ENCODE measurements at places on chromosomes 12 and 14. TPM values are rescaled to one million over a fixed set of nuclear protein-coding genes. Genes with fewer than 3 reads are reported as not detected.

DNA sequence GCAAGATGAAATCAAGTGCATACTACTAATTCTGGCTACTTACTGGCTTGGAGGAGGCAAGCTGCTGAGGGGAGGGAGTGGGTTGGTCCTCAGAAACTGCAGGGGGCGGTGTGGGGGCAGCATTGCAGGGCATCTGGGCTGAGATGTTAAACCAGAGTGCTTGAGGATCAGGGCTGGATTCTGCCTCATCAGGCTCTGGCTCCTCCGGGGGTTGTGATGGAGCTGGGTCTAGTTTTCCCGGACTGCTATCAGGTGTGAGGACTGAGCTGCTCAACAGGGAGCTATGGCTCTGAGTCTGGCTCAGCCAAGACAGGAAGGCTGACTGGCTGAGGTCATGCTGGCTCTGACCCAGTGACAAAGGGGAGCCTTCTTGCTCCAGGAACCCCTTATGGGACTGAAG lies 28.6 kb downstream of the BAZ2A start:
- DNase-seq: no peak

The KRT6A gene
- not detected for total RNA-seq

The NKX2-1 gene
- not detected for total RNA-seq

GRCh38 chr14:84251411-84252115 lies 1278.4 kb upstream of the FLRT2 start:
- no peak for DNase-seq

The KCNK10 gene
- not detected for total RNA-seq

DNA sequence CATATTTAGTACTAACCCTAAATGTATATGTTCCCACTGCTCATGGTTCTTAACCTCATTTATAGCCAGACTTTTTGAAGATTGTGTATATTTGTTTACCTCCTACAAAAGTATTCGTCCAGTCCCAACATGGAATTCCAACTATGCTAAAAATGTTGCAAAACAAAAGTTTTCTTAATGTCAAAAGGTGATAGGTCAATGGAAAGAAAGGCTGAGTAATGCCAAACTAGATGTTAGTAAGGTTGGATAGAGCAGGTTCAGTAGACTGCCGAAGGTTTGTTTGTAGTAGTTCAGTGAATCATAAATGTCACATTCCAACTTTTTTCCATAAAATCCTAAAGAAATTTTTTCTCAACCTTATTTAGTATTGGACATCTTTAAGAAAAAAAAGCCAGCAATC lies 874.5 kb downstream of the FLRT2 start:
- DNase-seq: peak; percentile 0

DNA sequence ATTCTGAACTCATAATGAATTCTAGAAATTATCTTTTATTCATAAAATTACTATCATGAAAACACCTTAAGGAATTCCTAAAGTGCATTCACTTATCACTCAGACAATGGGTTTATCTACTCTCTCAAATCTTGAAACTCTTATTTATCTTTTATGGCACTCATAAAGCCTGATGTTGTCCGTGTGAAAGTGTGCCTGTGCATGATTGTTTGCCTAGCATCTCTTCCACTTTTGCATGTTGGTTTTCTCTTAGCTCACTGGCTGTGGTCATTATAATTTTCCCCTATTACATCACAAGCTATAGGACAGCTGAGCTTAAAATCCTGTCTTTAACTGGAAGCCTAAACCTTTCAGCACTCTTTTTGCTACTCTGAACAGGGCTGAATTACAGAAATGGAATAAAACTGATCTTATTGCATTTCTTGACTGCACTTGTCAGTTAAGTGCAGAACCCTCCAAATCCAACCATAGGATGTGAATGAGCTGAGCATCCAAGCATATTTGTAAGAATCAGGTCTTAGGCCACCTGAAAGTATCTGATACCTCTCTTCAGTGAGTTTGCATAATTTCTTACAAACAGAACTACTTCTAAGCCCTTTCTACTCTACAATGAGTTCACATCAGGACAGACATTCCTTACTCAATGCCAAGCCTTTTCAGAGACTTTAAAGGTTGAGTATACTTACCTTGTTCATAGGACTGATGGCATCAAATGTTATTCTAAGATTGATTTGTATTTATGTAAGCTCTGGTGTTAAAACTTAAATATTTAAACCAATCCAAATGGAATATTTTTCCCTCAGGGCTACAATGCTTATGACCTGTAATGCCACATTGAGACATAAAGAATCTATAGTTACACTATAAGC lies 221.2 kb upstream of the KITLG start:
- no peak for DNase-seq

DNA sequence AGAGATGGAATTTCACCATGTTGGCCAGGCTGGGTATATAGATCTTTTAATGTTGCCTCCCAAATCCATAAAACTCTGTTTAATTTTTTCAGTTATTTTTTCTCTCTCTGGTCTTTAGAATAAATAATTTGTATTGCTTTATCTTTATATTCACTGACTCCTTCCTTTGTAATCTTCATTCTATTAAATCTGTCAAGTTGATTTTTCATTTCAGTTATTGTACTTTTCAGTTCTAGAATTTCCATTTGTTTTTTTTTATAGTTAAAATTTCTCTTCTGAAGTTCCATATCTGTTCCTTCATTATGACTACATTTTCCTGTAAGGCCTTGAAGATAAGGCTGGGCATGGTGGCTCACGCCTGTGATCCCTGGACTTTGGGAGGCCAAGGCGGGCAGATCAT lies 13.6 kb upstream of the SPPL3 start:
- no peak for DNase-seq

DNA sequence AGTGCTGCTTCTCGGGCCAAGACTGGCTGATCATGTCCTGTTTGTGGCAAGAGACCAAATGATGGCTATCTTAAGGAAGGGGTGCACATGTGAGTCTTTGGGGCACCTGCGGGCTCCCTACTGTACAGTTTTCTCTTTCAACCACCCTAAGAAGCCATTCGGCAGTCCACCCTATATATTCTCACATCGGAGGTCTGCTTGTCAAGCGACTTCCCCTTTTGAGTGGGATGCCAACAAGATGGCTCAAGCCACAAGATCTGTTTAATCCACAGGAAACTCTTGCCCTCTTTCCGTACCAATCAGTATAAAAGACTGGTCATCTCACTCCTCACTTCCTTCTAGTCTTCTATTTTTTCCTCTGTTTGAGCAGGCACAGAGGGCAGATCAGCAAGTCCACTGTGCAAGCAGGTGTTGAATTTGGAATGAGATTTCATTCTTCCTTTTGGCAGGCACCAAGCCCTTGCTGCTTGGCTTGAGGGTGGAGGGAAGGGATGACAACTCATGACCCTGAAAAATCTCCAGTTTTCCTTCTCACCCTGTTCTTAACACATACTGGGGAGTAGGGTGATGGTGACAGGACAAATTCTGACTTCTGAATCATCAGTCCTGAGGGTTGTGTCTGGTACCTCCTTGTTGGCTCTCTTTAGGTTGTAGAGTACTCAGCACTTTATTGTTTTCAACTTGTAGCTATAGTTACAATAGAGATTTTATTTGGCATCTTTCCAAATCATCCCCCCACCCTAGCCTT lies 17.6 kb downstream of the LACRT start:
- no peak for DNase-seq

GRCh38 chr14:51211149-51211548 lies 28.9 kb upstream of the TMX1 start:
- no peak for DNase-seq

DNA sequence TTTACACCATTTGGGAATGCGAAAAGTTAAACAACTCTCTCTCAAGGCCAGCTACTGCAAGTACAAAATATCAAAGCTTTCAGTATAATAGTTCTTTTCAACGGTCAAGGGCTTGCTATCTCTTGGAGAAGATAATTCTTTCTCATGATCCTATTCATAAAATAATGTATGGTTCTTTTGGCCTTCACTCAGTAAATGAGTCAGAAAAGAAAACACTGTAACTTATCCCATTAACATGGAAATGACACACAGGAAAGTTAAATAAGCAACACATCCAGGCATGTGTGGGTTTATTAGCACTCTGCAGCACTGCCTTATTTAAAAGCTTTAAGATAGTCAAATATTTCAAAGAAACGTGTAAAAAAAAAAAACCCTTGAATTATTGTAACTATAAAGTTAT lies 36.9 kb downstream of the ZFC3H1 start:
- peak; percentile 14 for DNase-seq

The MTRFR gene
- 14.8 TPM for total RNA-seq

- DNase-seq: peak; percentile 39
Observed at GRCh38 chr12:29783773-29784666, at the start of gene TMTC1. TMTC1 (minus strand) TSS chr12:29783942; CDS start chr12:29783751, 191 bp downstream.

DNA sequence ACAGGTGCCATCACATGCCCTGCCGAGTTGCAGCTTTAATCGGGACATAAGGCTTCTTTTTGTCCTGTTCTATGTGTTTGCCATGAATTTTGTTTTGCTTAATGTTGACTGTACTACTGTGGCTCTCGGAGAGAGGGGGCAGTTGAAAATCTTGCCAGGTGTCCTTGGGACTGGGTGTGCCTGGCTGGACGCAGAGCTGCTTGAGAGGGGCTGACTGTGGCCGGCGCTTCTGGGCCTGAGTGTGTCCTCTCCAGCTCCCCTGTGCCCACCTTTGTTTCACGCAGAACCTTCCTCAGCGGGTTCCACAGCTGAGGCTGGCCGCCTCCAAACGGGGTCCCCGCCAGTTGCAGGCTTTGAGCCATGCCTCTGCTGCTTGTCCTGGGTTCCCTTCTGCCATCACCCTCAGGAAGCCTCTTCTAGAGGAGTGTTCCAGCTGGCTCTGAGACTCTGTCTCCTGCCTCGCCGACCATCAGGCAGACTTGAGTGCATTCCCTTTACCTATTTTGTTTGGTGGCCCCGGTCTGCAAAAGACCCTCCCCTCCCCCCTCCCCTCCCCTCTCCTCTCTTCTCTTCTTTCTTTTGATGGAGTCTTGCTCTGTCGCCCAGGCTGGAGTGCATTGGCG lies 49.7 kb downstream of the DDX51 start:
- no peak for DNase-seq

The CABP1 gene
- not detected for total RNA-seq

The PKP2 gene
- total RNA-seq: 57.3 TPM

The SLC8A3 gene
- not detected for total RNA-seq

GRCh38 chr14:67982711-67983608 lies 163.4 kb downstream of the RAD51B start:
- no peak for DNase-seq

DNA sequence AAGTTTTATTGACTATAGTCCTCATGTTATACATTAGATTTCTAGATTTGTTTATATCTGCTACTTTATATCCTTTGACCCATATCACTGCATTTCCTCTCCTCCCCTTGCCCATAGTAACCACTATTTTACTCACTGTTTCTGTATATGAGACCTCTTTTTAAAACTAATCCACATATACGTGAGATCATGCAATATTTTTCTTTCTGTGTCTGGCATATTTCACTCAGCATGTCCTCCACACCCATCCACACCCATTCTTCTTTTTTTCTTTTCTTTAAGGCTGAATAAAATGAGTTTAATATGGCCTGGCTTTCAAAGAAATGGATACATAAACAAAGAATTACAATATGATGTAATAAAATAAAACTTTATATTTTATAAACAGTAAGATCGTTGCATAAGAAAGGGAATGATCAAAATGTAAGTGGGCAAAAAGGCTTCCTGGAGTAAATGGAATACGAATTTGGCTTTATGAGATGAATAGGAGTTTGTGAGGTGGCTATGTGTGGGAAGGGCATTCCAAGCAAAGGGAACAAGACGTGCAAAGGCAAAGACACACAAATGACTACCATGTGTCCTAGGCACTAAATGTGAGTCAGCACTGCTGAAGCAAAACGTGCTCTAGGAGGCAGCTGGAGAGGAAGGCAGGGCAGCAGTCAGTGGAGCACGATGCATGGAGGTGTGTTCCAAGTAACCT lies 53.2 kb upstream of the HIF1A start:
- DNase-seq: no peak

The GOLGA3 gene
- 48.9 TPM for total RNA-seq

DNA sequence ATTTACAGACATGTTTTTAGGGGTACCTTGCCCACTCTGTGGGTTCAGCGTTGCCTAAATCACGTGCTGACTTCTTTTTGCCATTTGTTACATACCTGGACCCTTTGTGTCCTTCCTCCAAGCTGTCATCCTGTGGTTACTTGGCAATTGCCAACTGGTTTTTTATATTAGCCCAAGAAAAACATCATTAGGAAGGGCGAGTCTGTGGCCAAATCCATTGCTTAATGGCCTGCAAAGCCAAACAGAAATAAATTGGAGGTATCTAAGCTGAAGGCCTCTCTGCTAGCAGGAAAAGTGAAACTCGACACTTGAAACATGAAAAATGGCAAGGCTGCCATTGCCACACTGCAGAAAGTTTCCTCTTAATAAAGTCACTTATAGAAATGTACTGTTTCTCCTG lies 190.4 kb downstream of the NUAK1 start:
- DNase-seq: no peak

GRCh38 chr14:77590845-77591485 lies 25.5 kb downstream of the SPTLC2 start:
- no peak for DNase-seq

The ITFG2 gene
- 7.2 TPM for total RNA-seq

The PARPBP gene
- total RNA-seq: 42.4 TPM

DNA sequence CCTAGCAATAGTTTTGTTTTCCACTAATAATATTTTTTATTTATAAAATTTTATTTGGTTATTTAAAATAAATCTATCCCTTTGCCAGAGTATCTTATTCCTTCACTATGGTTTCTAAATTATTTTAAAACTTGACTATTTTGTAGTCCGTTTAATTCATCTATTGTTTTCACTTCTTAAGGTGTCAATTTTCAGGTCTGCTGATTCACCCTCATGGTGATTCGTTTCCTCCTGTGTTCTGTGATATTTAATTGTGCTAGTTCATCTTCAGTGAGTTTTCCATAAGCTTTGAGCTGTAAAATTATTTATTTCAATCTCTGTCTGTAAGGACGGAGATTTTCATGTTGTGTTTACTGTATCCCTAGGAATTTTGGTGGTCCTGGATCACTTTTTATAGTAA lies 70.6 kb downstream of the SNAPC1 start:
- no peak for DNase-seq

GRCh38 chr12:109156036-109156435 lies 39.6 kb downstream of the ACACB start:
- no peak for DNase-seq

The TGFB3 gene
- total RNA-seq: 2.1 TPM

The RNASE4 gene
- total RNA-seq: 0.91 TPM
